ENCODE measurements at places on chromosomes 5 and 9. TPM values are rescaled to one million over a fixed set of nuclear protein-coding genes. Genes with fewer than 3 reads are reported as not detected.

DNA sequence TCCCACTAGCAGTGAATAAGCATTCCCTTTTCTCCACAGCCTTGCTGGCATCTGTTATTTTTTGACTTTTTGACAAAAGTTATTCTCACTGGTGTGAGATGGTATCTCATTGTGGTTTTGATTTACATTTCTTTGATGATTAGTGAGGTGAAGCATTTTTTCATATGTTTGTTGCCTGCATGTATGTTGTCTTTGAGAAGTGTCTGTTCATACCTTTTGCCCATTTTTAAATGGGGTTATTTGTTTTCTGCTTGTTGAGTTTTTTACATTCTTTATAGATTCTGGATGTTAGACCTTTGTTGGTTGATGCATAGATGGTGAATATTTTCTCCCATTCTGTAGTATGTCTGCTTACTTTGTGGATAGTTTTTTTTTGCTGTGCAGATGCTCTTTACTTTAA lies 171.7 kb downstream of the SREK1 start:
- DNase-seq: no peak

The ADAMTS16 gene
- total RNA-seq: 7.5 TPM

The PCDHA1 gene
- total RNA-seq: not detected

- DNase-seq: no peak
Measured at GRCh38 chr5:97544678-97545077, 361.6 kb upstream of the RIOK2 start.
